ENCODE measurements at places on chromosomes 11 and 22.

GRCh38 chr22:43479301-43479950 lies 67.6 kb downstream of the MPPED1 start:
- no peak for DNase-seq

DNA sequence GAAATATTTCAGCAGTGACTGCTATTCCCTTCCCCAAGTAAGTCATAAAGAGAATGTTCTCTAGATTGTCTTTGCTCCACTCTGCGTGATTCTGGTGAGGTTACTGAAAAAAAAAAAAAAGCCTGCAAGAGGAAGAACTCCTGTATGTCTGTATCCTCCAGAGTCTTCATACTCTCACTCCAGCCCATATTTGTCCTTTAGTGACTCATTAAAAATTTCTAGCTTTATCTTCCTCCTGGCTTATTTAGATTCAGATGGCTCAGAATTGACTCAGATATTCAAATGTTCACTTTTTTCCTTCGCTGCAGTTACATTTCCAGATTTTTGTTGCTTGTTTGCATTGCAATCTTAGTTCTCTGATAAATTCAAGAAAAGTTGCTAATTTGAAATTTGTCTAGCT lies 76.3 kb upstream of the CNTN5 start:
- DNase-seq: no peak

DNA sequence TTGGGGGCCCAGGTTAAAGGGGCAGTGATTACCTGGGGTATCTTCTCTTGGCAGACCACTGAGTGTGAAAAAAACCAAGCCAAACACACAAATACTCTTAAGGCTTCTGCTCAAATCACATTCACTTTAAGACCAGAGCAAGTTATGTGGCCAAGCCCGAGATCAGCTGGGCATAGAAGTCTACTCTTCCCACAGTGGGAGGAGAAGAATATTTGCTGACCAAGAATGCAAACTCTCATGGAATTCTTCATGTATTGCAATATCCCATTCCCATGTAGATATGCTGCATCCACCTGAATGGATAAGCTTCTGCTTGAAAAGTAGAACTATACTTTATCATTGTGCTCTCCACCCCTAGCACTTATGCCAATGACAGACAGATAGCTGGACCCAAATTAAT lies 37.1 kb upstream of the C11orf87 start:
- no peak for DNase-seq

DNA sequence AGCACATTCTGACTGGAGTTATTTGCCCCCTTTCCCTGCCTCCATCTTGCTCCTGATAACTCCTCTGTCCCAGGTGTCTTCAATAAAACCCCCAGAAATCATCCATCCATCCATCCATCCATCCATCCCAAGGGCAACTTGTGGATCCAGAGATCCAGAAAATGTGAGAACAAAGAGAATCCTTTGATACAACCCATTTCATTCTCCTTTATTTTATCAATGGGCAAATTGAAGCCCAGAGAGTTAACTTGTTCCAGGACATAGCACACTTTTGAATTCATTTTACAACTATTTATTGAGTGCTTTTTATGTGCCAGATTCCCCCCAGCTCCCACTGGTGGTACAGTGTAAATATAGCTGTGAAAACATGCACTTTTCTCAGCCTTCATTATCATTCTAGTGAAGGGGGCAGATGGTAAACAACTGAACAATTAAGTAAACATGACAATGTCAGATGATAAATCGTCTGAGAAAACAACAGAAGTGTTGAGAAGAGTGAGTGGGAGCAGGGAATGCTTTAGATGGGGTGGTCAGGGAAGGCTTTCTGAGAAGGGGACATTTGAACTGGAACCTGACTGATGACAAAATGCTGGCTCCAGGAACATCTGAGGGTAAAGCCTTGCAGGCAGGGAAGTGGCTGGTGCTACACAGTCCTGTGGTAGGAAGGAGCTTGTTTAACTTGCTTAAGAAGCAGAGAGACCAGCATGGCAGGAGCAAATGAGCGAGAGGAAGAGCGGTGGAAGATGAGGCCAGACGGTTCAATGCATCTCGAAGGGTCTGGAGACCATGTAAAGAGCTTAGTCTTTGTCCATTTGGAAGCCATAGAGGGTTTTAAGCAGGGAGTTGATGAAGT lies 80.0 kb upstream of the TIMP3 start:
- no peak for DNase-seq

GRCh38 chr11:131925829-131926228 lies 555.4 kb downstream of the NTM start:
- DNase-seq: no peak

- no peak for DNase-seq
Observed at GRCh38 chr11:57273448-57274058, 36.5 kb upstream of the APLNR start.

All from NCI-H2081 (cell line).